ENCODE measurements at places on chromosomes 3 and 15. TPM values are rescaled to one million over a fixed set of nuclear protein-coding genes. Genes with fewer than 3 reads are reported as not detected.

The DUOXA2 gene
- total RNA-seq: not detected

The KNL1 gene
- total RNA-seq: 7.9 TPM

The SLC9C1 gene
- 0.26 TPM for total RNA-seq

The RPL4 gene
- 5,333 TPM for total RNA-seq

The SEMA7A gene
- total RNA-seq: 1.0 TPM

The C3orf70 gene
- 0.64 TPM for total RNA-seq

The CHRM5 gene
- total RNA-seq: not detected

The PPP1R14D gene
- total RNA-seq: not detected
